ENCODE measurements at places on chromosomes 3 and 15.

GRCh38 chr3:120875507-120875906 lies 32.5 kb upstream of the STXBP5L start:
- no peaks in the 10 kb centered on the region for H3K36me3 ChIP-seq
- H3K4me3 ChIP-seq: no peak overlapping the region
- H3K27me3 ChIP-seq: peaks cover 12% of the 10 kb centered on the region

DNA sequence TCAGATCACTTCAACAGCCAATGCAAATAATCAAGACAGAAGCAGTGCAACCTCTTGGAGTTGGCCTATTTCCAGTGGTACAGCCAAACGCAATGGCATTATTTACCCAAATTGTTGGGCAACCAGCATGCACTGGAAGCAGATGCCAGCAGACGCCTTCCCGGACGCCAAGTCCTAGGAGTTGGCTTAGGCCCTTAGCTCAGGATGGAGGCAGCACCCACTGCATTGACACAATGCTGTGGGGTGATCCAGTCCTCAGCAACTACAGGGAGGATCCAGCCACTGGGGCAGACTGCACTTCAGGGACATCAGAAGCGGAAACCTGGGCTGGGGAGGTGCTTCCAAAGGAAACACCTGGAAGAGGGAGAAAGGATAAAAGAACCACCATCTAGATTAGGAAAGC lies 290.4 kb downstream of the FAM43A start:
- no peaks in the 10 kb centered on the region for H3K36me3 ChIP-seq
- H3K27ac ChIP-seq: no peak overlapping the region
- H3K4me3 ChIP-seq: no peak overlapping the region
- peaks cover 19% of the 10 kb centered on the region for H3K27me3 ChIP-seq
- H3K4me1 ChIP-seq: no peaks in the 10 kb centered on the region
- DNase-seq: peak; percentile 20

DNA sequence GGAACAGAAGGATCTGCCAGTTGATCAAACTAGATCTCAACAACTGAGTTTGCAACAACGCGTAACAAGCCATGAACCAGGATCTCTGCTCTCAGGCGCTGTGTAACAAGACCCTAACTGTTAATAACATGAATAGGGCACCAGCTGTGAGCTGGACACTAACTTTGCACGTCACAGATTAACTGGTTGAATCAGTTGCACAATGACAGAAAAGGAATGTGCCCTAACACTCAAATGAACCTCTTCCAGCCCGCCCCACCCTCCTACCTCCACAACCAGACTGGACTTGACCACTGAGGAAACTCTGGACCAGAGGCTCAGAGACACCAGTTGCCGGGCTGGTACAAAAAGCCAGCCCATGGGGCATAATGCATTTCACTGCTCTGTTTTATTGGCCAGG lies 34.3 kb downstream of the MCF2L2 start:
- peaks cover 16% of the 10 kb centered on the region for H3K4me1 ChIP-seq
- no peak overlapping the region for H3K4me3 ChIP-seq
- no peak overlapping the region for H3K27ac ChIP-seq

- DNase-seq: no peak
- H3K27ac ChIP-seq: no peak overlapping the region
- H3K4me1 ChIP-seq: no peaks in the 10 kb centered on the region
- no peaks in the 10 kb centered on the region for H3K27me3 ChIP-seq
- H3K36me3 ChIP-seq: no peaks in the 10 kb centered on the region
Measured at GRCh38 chr3:114974387-114974786, 172.7 kb downstream of the ZBTB20 start.

- no peaks in the 10 kb centered on the region for H3K4me1 ChIP-seq
- H3K36me3 ChIP-seq: no peaks in the 10 kb centered on the region
- peaks cover 4% of the 10 kb centered on the region for H3K27me3 ChIP-seq
- no peak for DNase-seq
- H3K4me3 ChIP-seq: no peak overlapping the region
- no peak overlapping the region for H3K27ac ChIP-seq
Measured at GRCh38 chr15:81381720-81382119, 7.7 kb upstream of the TMC3 start.

DNA sequence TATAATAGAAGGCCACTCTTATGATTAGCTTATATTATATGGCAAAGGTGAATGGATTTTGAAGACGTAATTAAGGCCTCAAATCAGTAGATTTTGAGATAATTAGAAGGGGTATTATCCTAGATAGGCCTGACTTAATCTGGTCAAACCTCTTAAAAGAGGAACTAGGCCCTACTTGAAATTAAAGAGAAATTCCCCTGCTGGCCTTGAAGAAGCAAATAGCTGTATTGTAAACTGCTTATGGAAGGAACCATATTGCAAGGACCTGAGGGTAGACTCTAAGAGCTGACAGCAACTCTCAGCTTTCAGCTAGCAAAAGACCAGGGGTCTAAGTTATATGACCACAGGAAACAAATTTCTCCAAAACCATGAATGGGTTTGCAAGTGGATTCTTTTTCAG lies 219.0 kb upstream of the ONECUT1 start:
- peaks cover 15% of the 10 kb centered on the region for H3K27me3 ChIP-seq
- no peak for DNase-seq
- H3K4me1 ChIP-seq: no peaks in the 10 kb centered on the region
- H3K4me3 ChIP-seq: no peak overlapping the region
- no peaks in the 10 kb centered on the region for H3K36me3 ChIP-seq

- no peaks in the 10 kb centered on the region for H3K36me3 ChIP-seq
- no peak overlapping the region for H3K27ac ChIP-seq
- H3K4me1 ChIP-seq: no peaks in the 10 kb centered on the region
- H3K27me3 ChIP-seq: peaks cover 7% of the 10 kb centered on the region
Measured at GRCh38 chr3:135739779-135740178, 225.7 kb upstream of the PPP2R3A start.

DNA sequence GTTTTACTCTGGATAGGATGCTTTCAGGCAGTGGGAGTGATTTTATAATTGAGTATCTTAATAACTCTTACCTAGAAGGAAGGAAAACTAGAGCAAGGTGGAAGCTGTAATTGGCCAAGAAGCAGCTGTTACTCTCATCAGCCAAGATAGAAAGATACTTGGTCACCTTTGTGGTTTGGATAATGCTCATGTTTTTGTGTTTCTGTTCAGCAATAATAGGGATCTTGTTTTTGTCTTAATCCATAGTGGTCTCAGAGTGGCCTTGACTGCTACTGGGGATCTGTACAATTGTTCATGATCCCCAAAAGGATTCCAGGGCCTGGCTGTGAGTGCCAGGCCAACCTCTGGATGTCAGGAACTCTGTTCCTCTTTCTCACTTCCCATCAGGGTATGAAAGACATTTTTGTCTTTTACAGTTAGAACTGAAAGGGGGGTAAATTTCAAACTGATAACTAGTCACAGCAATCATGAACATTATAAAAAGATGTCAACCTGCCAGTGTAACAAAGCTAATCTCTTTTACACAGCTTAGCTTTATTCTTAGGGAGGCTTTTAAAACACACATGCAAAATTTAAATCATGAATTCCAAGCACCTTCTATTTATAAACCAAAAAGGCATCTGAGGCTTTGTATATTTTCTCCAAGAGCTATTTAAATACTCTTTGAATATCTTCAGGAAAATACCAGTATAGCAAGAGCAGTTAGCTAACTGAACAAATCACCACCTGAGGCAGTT lies 6.0 kb downstream of the UBL7 start:
- peaks cover 16% of the 10 kb centered on the region for H3K36me3 ChIP-seq
- H3K27ac ChIP-seq: no peak overlapping the region
- H3K4me3 ChIP-seq: no peak overlapping the region
- H3K4me1 ChIP-seq: no peaks in the 10 kb centered on the region
- no peaks in the 10 kb centered on the region for H3K27me3 ChIP-seq

- no peaks in the 10 kb centered on the region for H3K27me3 ChIP-seq
- DNase-seq: no peak
- no peaks in the 10 kb centered on the region for H3K4me1 ChIP-seq
Measured at GRCh38 chr15:34116620-34117019, 14.7 kb downstream of the PGBD4 start.

DNA sequence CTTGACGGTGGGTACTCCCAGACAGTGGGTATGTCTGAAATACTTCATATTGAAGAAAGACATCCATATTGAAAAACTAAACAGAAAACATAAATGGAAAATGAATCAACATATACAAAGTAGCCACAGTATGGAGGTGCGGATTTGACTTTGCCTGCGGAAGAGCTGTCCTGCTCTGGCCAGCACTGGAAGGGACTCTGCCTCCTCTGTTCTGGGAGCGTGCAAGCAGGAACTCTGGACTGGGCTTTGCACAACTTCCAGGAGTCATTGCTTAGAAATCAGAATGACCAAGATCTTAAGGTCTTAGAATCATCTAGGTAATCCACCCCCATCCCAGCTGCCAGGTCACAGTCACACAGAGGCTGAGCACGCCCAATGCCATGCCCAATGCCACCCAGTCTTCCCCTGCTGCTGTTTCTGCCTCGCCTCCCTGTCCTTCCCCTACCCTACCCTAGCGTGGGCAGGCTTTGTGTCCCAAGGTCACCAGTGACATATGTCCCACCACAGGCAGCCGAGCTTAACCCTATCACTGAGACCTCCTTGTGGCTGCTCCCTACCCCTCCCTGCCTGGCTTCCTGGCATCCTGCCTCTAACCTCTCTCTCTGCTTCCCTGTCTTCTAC lies 36.3 kb downstream of the CDC25A start:
- H3K4me1 ChIP-seq: peaks cover 3% of the 10 kb centered on the region
- H3K27me3 ChIP-seq: no peaks in the 10 kb centered on the region
- no peak for DNase-seq
- H3K27ac ChIP-seq: no peak overlapping the region
- H3K36me3 ChIP-seq: no peaks in the 10 kb centered on the region
- H3K4me3 ChIP-seq: no peak overlapping the region

DNA sequence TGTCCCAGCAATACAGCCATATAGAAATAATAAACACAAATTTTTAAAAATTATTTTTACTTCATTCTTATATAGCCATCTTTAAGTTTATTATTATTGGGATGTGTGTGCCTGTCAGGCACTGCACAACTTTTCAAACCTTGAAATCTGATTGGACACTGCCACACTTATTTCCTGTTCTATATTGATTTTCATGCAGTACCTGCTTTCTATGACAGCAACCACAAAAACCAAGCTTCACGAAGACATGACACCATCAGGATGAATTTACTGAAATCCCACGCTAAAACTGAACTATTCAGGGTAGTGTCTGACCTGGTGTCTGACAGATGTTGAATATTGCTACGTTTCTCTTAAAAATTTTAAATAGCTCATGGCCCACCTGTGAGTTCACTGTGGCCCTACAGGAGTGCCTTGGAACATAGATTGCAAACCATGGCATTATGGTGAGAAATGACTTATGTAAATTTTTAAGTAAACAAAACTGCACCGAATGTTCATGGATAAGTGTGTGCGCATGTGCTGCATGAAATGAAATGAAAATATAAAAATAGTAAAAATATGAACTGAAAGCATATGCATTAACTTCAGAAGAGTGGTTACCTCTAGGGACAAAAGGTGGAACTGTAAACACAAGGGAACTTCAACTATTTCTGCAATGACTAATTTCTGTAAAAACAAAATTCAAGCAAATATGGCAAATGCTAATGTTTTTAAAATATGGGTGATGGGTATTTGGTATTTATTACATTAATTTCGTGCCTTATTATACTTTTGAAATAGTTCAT lies 152.3 kb downstream of the ZBTB20 start:
- DNase-seq: no peak
- H3K27ac ChIP-seq: no peak overlapping the region
- H3K27me3 ChIP-seq: no peaks in the 10 kb centered on the region
- H3K4me3 ChIP-seq: no peak overlapping the region

DNA sequence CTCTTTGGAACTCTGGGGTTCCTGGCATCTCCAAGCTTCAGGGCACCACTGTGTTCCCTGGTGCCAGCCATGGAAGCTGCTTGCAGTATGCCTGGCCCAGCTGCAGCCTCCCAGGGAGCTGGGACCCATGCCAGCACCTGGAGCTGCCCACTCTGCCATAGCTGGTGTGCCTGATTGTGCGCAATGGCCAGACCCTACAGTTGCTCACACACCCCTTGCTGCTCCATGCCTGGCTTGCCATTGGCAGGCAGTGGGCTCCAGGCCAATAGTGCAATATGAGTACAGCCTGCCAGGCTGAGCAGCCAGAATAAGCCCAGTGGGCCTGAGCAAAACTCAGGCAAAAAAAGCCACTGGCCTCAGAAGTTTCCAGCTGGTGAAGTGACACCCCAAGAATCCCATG lies 43.8 kb upstream of the LRRFIP2 start:
- no peak overlapping the region for H3K27ac ChIP-seq
- no peak for DNase-seq
- peaks cover 6% of the 10 kb centered on the region for H3K4me1 ChIP-seq
- no peaks in the 10 kb centered on the region for H3K27me3 ChIP-seq
- H3K36me3 ChIP-seq: no peaks in the 10 kb centered on the region

- H3K36me3 ChIP-seq: peaks cover 37% of the 10 kb centered on the region
- H3K27ac ChIP-seq: no peak overlapping the region
- no peak for DNase-seq
- H3K4me1 ChIP-seq: peaks cover 4% of the 10 kb centered on the region
- H3K27me3 ChIP-seq: no peaks in the 10 kb centered on the region
Measured at GRCh38 chr3:44764248-44764647, 2.7 kb downstream of the KIF15 start.

GRCh38 chr15:49031804-49032203 lies 14.4 kb downstream of the SECISBP2L start:
- peaks cover 25% of the 10 kb centered on the region for H3K36me3 ChIP-seq
- H3K27me3 ChIP-seq: no peaks in the 10 kb centered on the region
- no peak for DNase-seq
- no peaks in the 10 kb centered on the region for H3K4me1 ChIP-seq
- H3K27ac ChIP-seq: no peak overlapping the region

GRCh38 chr3:167361948-167362347 lies 18.1 kb downstream of the ZBBX start:
- H3K36me3 ChIP-seq: no peaks in the 10 kb centered on the region
- no peak overlapping the region for H3K4me3 ChIP-seq
- H3K27me3 ChIP-seq: no peaks in the 10 kb centered on the region
- H3K4me1 ChIP-seq: no peaks in the 10 kb centered on the region
- no peak overlapping the region for H3K27ac ChIP-seq
- DNase-seq: no peak

GRCh38 chr15:57379487-57379886 lies 3.2 kb downstream of the CGNL1 start:
- H3K27me3 ChIP-seq: peaks cover 26% of the 10 kb centered on the region
- no peak overlapping the region for H3K4me3 ChIP-seq
- no peak for DNase-seq
- peaks cover 4% of the 10 kb centered on the region for H3K36me3 ChIP-seq
- H3K4me1 ChIP-seq: peaks cover 40% of the 10 kb centered on the region

DNA sequence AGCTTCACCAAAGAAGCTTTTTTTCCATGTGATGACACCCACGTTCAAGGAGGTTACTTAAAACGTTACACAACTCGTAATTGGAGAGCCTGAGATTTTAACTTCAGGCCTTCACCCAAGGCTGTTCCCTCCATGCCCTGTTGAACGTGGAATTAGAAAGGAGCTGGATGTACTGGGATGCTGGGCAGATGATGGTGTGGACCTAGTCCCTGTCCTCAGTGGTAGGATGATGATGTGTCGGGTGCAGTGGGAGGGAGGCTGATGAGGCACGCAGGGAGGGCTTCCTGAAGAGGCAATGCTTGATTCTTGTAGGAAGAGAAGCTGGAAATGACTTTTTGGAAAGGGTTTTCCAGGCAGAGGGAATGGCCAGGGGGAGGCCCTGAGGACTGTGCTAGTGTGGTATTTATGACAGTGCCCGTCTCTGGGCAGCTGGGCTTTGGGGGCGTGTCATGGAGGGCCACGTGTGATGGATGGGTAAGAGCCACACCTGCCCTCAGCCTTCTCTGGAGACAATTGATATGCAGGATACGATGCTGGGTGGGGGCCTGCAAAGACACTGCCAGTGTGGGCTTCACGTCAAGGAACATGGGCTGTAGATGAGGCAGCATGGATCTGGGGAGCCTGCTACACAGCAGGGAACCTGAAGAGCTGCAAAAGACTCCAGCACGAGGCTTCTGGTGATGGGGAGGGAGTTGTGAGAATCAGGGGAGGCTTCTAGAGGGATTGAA lies 15.3 kb downstream of the SYNM start:
- H3K27ac ChIP-seq: no peak overlapping the region
- DNase-seq: no peak
- no peaks in the 10 kb centered on the region for H3K27me3 ChIP-seq
- no peak overlapping the region for H3K4me3 ChIP-seq
- H3K4me1 ChIP-seq: peaks cover 43% of the 10 kb centered on the region
- H3K36me3 ChIP-seq: peaks cover 4% of the 10 kb centered on the region

All from type B pancreatic cell (in vitro differentiated cells).